ENCODE measurements at places on chromosomes 16 and 17.

DNA sequence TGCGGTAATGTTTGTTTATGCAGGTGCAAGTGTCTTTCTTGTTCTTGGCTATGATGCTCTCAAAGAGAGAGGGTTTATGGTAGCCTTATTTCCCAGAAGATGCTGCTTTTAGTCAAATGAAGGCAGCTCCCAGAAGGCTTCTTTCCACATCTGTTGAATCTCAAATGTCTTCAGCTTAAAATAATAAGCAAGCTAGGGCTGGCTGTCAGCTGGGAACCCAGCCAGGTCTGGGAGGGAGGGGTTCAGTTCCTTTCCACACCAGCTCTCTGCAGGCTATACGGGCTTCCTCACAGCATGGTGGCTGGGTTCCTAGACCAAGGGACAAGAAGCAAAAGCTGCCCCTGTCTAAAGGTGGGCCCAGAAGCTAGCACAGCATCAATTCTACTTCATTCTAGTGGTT lies 47.4 kb upstream of the ATF7IP2 start:
- DNase-seq, result no peak

GRCh38 chr17:60602385-60602742 lies 2.4 kb downstream of the PPM1D start:
- DNase-seq, result no peak

DNA sequence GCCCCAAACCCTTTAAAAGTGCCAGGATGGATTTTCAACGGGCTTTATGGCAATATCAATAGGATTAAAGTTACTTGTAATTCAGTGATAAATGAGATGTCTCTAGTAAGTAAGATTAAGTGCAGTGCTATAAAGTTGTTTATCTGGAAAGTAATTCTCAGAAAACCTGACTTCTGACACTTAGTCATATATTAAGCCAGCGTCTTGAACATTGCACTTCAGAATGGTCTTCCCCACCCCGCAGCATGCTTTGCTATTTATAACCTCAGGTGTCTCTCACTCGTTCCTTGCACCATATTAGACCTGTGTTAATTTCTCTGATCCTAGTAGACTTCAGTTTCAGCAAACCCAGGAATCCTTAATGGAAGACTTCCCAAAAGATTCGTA lies 2.1 kb upstream of the MAF start:
- DNase-seq, result no peak

DNA sequence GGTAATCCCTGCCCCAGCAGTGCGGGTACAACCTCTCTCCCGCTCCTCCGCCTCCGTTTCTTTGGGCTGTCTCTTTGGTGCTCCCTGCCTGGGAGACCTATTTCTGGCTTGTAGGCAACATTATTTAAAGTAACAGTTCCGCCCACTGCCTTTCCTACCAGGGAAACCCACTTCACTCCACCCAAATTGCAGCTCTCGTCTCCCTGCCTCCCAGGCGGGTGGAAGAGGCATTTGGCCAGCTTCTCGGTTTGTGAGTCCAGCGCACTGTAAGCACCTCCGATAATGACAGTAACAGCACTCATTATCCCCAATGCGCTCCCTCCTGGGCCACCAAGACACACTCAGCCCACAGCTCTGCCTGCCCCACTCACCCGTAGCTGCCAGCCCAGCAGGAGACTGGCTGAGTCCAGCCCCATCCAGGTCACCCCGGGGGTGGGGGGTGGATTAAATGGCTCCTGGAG lies 165.1 kb upstream of the CDC42EP4 start:
- no peak for DNase-seq

GRCh38 chr16:48003206-48003907 lies 152.4 kb downstream of the ABCC12 start:
- DNase-seq, result no peak

- DNase-seq, result no peak
Measured at GRCh38 chr17:48894886-48895285, 2.3 kb downstream of the ATP5MC1 start.

GRCh38 chr16:29645694-29646187 lies 17.3 kb upstream of the SPN start:
- no peak for DNase-seq

DNA sequence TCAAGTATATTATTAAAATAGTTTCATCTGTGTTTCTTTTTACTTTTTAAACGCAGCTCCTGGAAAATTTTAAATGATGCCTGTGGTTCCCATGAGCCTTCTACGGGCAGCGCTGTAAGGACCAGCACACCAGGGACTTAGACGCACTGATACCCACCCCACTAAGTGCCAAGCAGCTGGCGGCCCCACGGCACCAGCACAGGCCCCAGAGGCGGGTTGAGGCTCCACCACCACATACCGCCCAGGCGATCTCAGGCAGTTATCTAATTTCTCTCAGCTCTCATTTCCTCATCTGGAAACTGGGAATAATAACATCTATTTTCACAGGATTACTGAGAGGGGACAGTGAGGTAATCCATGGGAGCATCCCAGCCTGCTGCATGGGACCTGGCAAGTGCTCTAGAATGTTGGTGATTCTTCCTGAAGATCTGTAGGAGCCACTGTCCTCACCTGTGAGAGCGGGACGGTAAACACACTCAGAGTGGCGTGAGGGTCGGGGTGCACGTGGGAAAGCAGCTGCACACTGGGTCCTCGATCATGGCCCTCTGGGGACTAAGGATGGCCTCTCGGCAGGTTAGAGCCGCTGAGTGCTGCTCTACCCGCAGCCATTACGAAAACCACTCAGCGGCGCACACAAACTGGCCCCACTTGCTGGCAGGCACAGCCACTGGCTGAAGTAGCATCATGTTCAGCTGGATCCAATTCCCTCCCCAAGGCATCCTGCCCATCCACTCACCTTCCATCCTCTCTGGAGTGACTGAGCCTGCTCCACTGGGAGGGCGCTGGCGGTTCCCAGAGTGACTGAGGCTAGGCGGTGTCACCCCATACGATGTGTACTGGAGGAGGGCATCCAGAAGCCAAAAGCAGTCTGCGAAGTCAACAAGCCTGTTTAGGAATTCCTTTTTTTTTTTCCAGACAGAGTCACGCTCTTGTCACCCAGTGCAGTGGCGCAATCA lies 17.6 kb upstream of the SLC38A8 start:
- DNase-seq, result no peak

DNA sequence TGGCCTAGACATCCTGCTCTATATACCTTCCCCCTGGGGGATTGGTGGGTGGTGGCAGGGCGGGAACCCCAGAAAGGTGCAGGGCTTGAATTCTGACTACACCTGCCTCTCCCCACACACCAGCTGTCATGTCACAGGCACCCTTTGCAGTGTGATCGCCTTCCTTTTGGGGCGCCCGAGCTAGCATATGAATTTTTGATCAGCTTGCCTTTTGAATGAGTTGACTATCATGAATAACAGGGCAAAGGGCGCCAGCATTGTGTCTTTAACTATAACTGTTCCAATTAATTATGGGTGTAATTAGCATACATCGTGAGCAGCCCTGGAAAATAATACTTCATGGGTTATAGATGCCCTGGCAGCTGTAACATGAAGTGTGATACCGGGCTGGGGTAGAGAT lies 72.7 kb downstream of the CYLD start:
- DNase-seq, result no peak

All from NCI-H226 (cell line).